Esophagus squamous epithelium (tissue), 5 donors: ENCODE measurements at places on chromosomes 12 and 14. TPM values are rescaled to one million over a fixed set of nuclear protein-coding genes. Genes with fewer than 3 reads are reported as not detected.

DNA sequence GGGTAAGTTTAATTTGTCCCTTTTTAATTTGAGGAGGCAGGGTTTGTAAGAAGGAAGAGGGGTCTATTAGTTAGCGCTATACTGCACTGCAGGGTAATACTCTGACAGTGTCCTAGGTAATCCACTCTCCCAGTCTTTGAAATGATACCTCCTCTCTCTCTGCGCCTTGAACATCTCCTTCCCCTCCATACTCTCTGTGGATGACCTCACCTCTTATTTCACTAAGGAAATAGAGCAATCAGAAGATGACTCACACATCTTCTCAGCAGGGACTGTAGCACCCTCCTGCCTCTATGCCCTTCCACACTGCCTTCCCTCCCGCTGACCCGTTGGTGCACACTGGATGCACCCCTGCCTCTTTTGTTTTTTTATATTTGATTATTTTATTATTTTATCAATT is 94.2 kb downstream of the GRIP1 start:
- H3K36me3 ChIP-seq, result no peaks in the 10 kb centered on the region
- H3K4me1 ChIP-seq, result no peaks in the 10 kb centered on the region
- no peak overlapping the region for H3K27ac ChIP-seq

DNA sequence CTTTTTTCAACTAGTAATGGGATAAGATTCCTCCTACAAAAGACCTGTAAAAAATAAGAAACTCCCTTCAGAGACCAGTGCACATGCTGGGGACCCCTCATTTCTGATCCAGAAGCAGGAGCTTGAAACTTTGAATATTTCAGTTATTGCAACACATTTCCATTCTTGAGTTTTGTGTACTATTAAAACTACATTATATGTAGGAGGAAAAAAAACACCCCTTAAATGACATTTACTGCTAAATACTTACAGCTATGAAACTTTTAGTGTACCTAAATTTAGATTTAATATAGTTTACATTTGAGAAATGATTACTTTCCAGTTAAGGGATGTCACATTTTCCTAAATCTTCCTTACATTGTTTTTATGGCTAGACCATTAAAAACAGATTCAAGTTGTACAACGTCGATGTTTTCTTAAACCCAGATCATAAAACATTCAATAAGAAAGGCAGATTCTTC is 4.1 kb downstream of the LRIG3 start:
- H3K27ac ChIP-seq, result peak overlapping the region; percentile 97
- no peak for DNase-seq
- peaks cover 39% of the 10 kb centered on the region for H3K4me1 ChIP-seq
- H3K27me3 ChIP-seq, result no peaks in the 10 kb centered on the region

The SLC8A3 gene
- 1.7 TPM for total RNA-seq

DNA sequence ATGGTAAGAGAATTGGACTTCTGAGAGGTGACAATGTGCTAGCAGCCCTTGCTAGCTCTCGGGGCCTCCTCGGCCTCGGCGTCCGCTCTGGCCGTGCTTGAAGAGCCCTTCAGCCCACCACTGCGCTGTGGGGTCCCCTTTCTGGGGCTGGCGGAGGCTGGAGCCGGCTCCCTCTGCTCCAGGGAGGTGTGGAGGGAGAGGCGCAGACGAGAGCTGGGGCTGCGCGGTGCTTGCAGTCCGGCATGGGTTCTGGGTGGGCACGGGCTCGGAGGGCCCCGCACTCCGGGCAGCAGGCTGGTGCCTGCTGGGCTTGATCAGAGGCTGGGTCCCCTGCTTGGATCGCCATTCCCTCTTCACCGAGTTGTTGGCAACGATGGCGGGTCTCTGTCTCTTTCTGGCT is 226.4 kb upstream of the AMIGO2 start:
- H3K27me3 ChIP-seq, result no peaks in the 10 kb centered on the region
- no peaks in the 10 kb centered on the region for H3K36me3 ChIP-seq
- no peak for DNase-seq
- H3K4me3 ChIP-seq, result no peak overlapping the region
- no peak overlapping the region for H3K27ac ChIP-seq
- peaks cover 20% of the 10 kb centered on the region for H3K4me1 ChIP-seq

DNA sequence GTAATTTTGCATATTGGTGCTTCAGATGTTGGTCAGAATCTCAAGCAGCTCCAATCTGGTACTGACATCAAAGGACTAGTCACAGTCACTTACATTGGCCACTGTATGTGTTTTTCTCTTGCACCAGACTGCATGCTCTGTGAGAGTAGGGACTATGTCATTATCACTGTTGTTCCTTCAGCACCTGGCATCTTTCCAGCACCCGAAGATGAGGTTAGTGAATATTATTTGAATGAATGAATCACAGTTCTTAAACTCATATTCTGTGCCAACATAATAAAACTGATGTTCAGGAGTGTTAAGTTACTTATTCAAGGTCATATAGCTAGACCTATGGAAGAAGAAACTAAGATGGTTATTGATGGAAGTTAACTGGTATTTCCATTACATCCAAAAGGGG is 204.5 kb upstream of the TBX3 start:
- no peaks in the 10 kb centered on the region for H3K36me3 ChIP-seq
- H3K27ac ChIP-seq, result no peak overlapping the region
- H3K4me1 ChIP-seq, result no peaks in the 10 kb centered on the region

GRCh38 chr12:109625131-109625559 is 51.6 kb downstream of the MVK start:
- H3K4me3 ChIP-seq, result no peak overlapping the region
- H3K36me3 ChIP-seq, result no peaks in the 10 kb centered on the region
- peaks cover 17% of the 10 kb centered on the region for H3K4me1 ChIP-seq

DNA sequence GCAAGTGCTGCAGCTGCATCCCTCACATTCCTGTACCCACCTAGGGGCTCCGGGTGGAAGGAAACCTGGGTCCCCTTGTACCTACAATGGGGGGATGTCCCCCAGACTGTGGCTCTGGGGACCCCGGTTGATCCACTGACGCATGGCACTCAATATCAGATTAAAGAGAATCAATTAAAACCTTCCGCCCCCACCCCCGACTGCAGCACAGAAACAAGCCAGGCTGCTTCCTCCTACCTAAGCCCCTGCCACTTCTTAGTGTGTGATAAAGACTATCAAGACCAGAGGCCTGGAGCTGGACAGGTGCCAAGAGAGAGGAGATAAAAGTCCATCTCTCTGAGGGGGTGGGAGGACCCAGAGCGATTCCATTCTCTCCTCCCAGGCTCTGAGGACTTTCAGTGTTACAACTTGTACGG is 28.2 kb upstream of the RPLP0 start:
- DNase-seq, result no peak
- H3K27me3 ChIP-seq, result no peaks in the 10 kb centered on the region
- no peak overlapping the region for H3K4me3 ChIP-seq

The TNFAIP2 gene
- total RNA-seq, result 163 TPM

- no peak overlapping the region for H3K27ac ChIP-seq
- H3K4me3 ChIP-seq, result no peak overlapping the region
- no peaks in the 10 kb centered on the region for H3K36me3 ChIP-seq
- H3K4me1 ChIP-seq, result no peaks in the 10 kb centered on the region
- no peaks in the 10 kb centered on the region for H3K27me3 ChIP-seq
- DNase-seq, result no peak
Measured at GRCh38 chr14:35287431-35288013, 4.7 kb upstream of the PSMA6 start.

The CCDC92 gene
- 10.4 TPM for total RNA-seq

GRCh38 chr12:45577844-45578399 is 151.6 kb upstream of the ARID2 start:
- DNase-seq, result no peak
- H3K4me1 ChIP-seq, result peaks cover 13% of the 10 kb centered on the region
- no peaks in the 10 kb centered on the region for H3K27me3 ChIP-seq

DNA sequence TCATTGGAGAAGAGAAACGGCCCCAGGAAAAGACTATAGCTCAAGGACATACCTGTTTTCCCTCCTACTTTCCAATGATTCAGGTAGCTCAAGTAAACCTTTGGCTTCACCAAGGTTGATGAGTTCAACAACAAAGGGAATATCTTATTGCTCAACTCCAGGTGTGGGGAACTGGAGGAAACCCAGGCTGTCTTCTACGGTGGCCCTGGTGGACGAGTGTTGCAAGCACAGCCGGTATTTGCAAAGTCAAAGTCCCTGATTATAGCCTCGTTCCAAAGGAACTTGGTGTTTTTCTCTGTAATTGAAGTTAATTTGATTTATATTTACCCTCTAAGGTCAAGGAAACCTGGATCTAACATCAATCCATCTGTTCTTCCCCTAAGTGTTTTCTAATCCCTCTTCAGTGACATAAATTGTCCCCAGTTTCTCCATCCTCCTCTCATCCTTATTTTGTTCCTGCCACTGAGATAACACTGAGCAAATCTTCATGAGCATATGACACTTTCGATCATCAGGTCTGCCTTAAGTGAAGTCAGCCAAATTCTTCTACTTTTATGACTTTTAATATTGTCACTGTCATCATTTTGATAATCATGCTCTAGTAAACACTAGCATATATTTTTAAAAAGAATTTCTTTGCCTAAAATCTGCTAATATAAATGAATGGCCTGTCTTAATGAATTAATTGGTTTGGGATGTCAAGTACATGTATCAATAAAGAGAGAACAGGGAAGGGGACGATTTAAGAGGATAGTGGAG is 174.6 kb upstream of the TBX3 start:
- H3K27ac ChIP-seq, result no peak overlapping the region
- H3K27me3 ChIP-seq, result no peaks in the 10 kb centered on the region
- no peak overlapping the region for H3K4me3 ChIP-seq
- no peaks in the 10 kb centered on the region for H3K4me1 ChIP-seq

DNA sequence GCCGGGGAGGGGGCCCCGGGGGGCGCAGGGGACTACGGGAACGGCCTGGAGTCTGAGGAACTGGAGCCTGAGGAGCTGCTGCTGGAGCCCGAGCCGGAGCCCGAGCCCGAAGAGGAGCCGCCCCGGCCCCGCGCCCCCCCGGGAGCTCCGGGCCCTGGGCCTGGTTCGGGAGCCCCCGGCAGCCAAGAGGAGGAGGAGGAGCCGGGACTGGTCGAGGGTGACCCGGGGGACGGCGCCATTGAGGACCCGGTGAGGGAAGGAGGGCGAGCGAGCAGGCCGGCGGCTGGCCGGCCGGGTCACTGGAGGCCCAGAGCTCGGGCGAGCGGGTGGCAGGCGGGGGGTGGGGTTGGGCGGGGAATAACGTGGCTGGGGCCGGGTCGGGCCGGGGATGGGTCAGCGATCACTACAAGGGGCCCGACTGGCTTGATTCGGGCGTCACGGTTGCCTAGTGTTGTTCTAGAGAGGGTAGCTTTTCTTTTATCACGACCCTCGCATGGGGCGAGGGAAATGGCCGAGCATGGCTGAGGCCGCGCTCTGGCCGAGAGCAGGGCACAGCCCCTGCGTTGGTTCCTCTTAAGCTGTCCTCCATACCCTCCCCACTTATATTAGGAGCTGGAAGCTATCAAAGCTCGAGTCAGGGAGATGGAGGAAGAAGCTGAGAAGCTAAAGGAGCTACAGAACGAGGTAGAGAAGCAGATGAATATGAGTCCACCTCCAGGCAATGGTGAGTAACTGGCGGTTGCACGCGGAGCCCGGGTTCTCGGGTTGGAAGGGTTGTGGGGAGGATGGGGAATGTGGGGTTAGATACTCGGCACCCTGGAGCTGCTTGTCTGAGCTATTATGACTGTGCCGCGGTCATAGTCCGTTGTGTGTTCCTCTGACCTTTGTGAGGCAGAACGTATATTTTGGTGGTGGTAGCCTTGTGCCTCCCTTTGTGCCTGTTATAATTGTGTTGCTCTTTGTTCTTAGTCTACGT is 603 bp downstream of the PABPN1 start:
- peaks cover 16% of the 10 kb centered on the region for H3K36me3 ChIP-seq
- H3K4me3 ChIP-seq, result peak overlapping the region; percentile 95
- no peaks in the 10 kb centered on the region for H3K27me3 ChIP-seq
- H3K4me1 ChIP-seq, result peaks cover 15% of the 10 kb centered on the region
- DNase-seq, result no peak

DNA sequence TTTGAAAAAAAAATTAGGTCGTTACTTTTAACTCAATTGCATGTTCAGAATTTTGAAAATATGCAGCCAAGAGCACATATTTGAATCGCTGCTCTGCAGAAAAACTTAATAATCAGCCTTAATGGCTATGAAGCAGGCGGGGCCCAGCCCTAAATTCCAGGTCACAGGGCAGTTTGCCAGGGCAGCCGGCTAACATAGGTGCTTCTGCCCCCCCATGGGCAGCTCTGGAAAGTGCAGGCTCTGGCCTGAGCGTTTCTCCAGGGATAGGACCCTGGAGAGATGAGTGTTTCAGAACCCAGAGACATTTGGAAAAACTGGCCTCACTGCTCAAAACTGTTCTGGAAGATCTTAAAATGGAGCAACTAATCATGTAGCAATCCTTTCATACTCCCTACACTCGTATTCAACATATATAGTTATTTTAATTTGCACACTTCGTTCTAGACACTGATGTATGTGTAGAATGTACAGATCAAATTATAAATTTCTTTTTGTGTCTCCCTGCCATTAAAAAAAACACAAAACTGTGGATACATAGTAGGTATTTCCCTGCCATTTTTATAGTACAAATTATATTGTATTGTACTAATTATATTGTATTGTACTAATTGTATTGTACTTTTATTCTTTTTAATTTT is 26.0 kb upstream of the PTGR2 start:
- H3K27me3 ChIP-seq, result no peaks in the 10 kb centered on the region
- H3K4me3 ChIP-seq, result no peak overlapping the region
- peaks cover 4% of the 10 kb centered on the region for H3K4me1 ChIP-seq
- H3K27ac ChIP-seq, result no peak overlapping the region
- no peaks in the 10 kb centered on the region for H3K36me3 ChIP-seq
- peak; percentile 61 for DNase-seq

- H3K27ac ChIP-seq, result no peak overlapping the region
- DNase-seq, result no peak
- no peaks in the 10 kb centered on the region for H3K27me3 ChIP-seq
- no peaks in the 10 kb centered on the region for H3K4me1 ChIP-seq
- no peak overlapping the region for H3K4me3 ChIP-seq
- no peaks in the 10 kb centered on the region for H3K36me3 ChIP-seq
Measured at GRCh38 chr12:132689227-132689626, 1.8 kb downstream of the PXMP2 start.

DNA sequence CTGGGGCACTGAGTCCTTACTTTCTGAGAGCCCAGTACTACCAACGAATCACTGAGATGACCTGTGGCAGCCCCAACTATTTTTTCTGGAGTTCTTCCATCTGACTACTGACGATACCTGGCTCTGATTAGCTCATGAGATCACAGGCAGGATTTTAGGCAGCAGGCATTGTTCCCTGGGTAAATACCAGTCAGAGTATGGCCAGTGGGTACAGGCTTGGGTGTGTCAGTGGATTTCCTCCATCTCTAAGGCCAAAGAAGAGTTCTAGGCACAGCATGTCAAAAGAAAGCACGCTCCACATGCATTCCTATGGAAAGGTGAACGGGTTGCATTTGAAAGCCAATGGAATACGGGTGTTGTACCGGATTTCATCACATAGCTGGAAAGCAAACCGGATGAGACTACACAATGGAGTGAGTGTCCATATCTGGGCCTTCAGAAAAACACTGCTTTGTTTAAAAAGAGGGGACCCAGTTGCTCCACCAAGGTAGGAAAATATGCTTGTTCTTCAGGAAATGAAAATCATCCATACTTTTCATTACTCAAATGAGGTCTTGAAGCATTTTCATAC is 55.0 kb downstream of the PAX9 start:
- H3K36me3 ChIP-seq, result no peaks in the 10 kb centered on the region
- no peak overlapping the region for H3K27ac ChIP-seq
- no peaks in the 10 kb centered on the region for H3K4me1 ChIP-seq
